ENCODE measurements at places on chromosomes 12 and 14.
A peak's percentile ranks its signal among the peaks of the same experiment; 100 is the strongest.

DNA sequence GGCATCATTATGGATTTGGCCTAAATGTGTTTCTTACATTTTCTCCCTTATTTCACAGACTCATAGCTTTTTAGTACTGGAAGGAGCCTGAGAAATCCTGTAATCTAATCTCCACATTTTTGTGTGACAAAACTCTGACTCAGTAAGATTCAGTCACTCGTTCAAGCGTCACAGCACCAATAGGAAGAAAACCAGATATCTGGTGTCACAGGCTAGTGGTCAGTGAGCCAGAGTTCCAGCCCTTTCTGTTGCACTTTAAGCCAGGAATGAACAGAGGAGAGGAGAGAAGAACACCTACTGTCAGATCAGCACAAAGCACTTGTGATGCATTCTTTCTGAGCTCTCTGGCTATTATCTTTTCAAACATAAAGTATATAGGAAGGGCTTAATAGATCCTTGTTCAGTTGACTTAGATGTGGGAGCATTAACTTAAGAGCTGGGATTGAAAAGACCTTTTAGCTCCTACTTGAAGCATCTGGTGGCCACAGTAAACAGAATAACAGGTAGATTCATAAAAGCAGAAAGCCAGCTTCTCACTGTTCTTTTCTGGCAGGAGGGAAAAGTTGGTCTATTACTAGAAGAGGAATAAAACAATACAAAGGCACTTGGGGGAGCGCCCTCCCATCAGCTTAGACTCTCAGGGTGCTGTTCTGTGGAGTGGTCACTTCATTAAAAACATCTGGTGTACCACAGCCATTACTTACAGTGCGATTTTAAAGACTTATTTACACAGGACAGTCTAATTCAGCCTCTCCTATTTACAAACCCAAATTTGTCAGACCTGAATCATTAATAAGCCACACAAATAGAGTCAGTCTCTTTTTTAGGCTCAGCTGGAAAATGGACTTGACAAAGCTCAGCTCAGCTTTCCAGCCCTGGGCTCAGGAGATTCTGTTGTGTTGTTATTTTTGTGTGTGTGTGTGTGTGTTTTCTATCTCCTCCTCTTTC lies 12.2 kb upstream of the NID2 start:
- DNase-seq, result no peak

DNA sequence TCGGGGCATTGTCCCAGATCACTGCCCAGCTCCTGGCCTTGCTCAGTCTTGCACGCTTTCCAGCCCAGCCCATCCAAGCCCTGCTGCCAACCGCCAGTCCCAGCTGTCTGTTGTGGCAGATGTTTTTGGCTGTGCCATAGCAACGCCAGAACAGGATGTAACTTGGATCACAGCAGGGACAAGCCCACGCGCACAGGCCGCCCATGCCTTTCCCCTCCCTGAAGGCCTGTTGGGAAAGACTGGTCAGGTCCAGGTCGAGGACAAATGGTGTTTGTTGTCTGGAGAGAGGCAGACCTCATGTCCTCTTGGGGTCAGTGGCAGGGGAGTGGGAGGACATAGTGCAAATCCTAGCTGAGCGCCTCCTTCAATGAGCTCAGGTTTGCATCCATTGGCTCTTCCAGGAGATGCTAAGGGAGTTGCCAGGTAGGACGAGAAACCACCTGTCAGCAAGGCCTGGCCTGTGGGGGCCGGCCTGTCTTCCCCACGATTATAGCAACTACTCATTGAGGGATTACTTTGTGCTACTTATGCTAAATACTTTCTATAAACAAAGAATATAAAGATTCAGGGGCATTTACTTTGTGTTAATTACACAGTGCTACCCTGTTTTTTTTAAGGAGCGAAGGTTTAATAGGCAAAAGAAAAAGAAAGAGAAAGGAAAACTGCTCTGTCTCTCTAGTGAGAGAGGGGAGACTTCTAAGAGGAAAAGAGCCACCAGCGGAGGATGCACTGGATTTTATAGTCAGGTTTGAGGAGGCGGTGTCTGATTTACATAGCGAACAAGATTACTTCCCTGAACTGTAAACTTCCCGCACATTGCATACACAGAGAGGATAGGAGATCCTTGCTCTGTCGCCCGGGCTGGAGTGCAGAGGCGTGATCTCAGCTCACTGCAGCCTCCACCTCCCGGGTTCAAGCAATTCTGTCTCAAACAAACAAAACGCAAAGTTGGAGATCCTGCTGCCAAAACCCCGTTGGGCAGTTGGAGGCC lies 42.8 kb upstream of the CORO1C start:
- peak; percentile 53 for DNase-seq

DNA sequence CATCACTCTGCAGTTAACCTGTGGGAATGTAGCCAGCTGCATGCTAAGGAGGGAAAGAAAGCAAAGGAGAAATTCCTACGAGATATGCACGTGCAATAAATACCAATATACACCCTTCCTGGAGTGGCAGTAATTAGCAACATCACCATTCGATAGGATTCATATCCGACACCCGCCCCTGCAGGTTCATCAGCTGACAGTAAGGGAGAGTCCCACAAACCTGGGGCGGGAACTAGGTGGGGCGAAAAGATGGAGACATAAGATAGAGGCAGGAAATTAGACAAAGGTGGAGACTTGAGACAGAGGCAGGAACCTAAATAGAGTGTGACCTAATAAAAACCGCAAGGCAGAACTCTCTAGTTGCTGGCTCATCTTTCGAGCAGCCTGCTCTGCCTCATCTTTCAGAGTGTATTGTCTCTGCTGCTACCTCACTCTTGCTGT lies 51.6 kb downstream of the PLEKHG3 start:
- no peak for DNase-seq

GRCh38 chr14:90488256-90488655 lies 91.4 kb downstream of the CALM1 start:
- no peak for DNase-seq

DNA sequence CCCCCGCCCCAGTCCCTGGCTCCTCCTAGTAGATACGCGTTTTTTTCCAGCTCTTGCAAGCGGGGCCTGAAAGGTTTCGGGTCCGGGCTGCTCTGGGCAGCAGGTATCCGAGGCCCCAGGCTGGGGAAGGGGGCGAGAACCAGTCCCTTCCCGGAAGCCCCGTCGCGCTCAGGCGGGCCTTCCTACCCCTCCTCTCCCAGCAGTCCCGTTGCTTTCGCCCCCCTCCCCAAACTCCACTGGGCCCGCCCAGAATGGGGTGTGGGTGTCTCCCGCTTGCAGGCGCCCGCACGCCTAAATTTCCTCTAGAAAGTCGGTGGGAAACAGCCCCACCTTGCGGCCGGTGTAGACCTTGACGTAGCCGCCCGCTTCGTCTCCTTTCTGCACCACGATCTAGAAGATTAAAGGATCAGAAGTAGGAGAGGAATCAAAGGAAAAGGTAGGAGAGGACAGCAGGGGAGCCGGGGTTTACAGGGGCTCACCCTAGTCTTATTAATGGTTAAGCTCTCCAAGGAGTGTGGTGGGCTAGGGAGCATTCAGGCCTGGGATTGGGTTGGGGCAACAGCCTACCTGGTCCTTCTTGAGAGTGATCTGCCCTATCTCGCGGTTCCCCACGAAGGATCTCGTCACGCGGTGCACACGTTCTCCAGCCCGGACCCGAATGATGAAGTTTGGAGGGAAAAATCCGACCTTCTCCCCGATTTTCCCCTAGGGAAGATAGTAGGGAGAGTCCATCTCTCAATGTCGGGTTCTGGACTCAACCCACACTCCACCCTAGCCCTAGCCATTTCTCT lies 7.3 kb downstream of the STAC3 start:
- DNase-seq, result peak; percentile 59

- no peak for DNase-seq
Measured at GRCh38 chr14:25485381-25485780, 435.4 kb upstream of the STXBP6 start.

DNA sequence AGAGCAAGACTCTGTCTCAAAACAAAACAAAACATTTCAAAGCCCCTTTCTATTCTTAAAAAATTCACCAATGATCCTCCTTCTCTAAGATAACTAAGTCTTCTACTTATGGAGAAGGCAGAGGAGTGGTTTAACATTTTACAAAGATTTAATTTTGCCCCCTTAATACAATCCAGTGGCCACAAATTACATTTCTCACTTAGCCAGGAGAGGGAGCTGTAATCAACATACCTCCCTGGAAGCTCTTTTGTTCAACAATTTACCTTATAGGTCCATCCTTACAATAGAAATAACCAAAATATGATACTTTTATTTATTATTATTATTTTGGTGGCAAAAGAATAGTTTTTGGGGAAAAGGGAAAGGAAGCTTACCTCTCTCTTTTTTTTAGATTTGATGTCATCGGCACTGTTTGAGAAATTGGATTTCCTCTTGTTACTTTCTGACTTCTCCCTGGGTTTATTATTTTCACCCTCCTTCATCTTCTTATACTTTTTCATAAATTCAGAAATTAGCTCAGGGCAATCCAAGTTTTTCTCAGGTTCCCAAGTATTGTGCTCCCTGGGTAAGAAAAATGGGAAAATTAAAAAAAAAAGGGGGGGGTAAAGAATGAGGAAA lies 28.1 kb downstream of the CBX5 start:
- no peak for DNase-seq

- DNase-seq, result no peak
Measured at GRCh38 chr14:100443603-100444002, 120.5 kb downstream of the SLC25A47 start.

DNA sequence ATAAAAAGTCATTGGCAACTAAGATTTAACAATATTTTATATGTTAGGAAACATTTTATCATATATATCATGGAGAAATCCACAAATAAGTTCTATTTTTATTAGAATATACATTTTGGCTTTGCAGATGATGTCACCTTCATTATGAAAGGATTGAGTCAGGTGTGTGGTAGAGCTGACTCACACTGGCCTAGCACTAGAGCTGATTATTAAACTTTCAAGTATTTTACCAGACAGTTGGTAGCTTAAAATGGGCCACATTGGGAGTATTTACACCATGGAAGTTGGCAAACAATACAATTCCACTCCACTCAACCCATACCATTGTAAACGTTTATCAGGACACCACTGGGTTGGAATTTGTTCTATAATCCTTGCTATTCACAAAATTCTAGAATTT lies 1036.6 kb downstream of the TRHDE start:
- no peak for DNase-seq

DNA sequence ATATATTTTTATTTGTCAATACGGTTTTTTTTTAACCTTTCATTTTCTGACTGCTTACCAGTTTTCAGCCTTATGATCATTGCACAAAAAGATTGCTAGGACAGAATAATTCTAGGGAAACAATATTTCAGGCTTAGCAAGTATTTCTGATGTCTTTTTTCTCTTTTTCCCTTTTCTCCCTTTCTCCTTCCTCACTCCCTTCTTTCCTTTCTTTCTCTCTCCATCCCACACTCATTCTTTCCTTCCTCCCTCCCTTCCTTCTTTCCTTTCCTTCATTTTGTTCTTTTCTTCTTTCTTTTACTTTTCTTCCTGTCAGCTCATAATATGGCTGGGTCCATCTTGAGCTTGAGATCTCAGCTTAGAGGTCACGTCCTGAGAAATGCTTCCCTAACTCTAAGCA lies 601.4 kb upstream of the NOVA1 start:
- no peak for DNase-seq

- DNase-seq, result no peak
Measured at GRCh38 chr14:36665887-36666415, 4.3 kb downstream of the PAX9 start.

GRCh38 chr14:58822856-58823255 lies 185.1 kb downstream of the DACT1 start:
- no peak for DNase-seq

- DNase-seq, result no peak
Measured at GRCh38 chr12:52587563-52587962, 13.7 kb downstream of the KRT72 start.

DNA sequence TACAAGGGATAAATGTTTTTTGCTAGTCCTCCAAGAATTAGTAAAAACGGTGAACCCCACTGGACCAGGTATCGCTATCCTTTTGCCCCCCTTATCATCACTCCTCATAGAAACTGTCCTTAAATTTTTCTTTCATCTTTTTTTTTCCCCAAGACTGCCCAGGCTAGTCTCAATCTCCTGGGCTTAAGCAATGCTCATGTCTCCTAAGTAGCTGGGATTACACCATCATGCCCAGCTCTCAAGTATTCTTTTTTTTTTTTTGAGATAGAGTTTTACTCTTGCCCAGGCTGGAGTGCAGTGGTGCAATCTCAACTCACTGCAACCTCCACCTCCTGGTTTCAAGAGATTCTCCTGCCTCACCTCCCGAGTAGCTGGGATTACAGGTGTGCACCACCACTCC lies 9.7 kb downstream of the IRF2BPL start:
- no peak for DNase-seq

DNA sequence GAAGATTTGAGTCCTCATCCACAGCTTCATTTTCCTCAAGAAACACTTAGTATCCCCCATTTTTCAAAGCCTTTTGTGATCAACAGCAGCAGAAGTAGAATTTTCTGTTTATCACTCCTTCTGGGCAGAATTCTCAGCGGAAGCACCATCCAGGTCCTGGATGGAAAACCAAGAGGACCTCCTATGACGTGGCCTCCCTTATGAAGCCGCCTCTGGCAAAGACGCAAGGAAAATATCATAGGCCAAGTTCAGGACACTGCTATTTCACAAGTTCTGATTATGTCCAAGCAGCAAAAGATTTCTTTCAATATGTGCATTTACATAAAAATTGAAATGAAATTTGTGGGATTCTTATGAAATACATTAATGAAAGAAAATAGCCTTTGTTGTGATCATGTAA lies 315.0 kb downstream of the SEC23A start:
- DNase-seq, result no peak

DNA sequence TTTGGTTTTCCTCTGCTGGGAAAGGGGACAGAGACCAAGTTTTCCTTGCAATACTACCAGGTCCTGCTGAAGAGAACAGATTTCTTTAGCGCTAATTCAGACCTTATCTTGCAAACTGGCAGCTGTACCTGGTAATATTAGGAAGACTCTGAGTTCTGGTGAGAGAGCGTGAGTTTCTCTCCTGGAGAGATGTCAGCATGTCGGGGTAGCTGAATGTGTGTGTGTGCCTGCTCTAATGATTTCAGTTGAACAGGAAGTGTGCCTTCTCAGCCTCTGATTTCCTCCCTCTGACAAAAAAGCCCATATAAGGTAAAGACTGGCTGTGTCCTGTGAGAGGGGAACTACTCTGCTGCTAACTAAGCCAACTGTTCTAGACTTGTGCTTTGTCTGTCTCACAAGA lies 10.3 kb upstream of the ERP27 start:
- DNase-seq, result peak; percentile 57

DNA sequence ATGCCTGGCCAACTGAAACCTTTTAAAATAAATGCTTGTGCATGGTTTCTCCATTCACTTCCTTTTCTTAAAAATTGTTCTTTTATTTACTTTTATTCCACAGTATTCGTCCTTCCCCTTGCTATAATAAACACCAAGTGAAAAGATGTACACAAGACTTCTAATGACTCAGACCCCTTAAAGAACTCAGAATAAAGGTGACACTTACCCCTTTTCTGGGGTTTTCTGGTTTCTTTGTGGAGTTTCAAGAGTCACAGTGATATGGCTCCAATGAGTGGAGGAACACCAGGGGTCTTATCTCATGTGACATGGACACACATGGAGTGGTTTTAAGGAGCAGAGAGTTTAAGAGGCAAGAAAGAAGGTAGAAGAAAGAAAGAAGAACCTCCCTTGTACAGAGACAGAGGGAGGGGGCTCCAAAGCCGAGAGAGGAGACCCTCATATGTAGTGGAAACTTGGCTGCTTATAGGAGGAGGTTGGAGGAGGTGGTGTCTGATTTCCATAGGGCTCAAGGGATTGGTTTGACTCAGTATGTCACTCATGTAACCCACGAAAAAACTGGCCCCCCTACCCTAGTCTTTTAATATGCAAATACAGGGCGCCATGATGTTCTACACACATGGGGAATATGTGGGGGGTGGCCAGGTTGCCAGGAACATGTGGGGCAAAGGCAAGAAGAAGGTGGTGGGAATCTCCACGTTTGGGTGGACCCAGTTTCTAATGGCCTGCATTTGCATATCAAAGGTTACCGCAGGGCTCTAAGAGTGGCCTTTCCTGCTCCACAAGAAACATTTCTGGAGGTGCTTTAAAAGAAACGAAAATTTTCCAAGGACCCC lies 22.1 kb upstream of the CD69 start:
- DNase-seq, result no peak

All from right lung (tissue), 10 donors.